Fibroblast of the aortic adventitia (primary cell): ENCODE measurements at places on chromosomes 6 and 20.

- DNase-seq = no peak
Measured at GRCh38 chr20:6623989-6624388, 143.5 kb upstream of the BMP2 start.

DNA sequence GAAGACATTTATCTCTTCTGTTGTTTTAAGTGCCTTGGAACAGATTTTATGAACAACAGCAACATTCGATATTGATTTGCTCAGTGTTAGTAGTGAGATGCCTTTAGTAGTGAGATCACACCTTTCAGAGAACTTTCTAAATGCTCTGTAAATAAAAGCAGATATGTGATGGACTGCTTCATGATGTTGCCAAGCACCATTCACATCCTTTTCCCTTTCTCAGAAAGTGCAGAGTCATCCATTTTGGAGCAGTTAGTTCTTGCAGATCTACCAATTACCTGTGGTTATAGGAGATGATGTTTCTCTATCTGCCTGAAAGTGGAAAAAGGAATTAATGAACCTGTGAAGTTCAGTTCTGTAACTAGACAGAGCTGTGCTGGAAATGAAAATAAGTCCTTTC, 27.0 kb downstream of the CBFA2T2 start:
- peak; percentile 32 for DNase-seq

DNA sequence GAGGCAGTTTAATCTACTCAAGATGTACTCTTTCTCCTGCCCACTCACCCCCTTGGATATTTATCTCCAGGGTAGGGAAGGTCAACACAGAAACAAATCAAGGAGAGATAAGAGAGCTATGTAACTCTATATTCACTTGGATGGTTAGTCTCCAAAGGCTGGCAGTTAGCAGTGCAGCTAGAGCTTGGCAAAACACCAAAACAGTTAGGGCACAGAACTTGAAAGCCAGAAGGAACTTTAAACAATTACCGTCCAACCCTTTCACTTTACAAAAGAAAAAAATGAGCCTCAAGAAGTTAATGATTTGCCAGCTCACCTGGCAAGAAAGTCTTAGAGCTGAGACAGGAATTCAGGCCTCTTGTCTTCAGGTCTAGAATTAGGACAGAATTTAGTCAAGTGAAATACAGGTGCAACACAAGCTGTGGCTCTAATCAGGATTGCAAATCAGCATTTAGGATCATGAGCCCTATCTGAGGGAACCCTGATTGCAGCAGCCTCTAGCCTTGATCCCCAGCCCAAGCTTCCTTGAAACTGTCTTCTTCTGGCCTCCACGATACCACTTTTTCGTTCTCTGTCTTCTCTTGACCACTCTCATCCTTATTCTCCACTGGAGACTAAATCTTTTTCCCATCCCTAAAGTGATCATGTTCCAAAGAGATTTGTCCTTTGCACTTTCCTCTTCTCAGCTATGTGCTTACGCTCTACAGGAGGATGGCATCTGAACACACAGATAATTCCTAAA, 14.9 kb downstream of the NEDD9 start:
- DNase-seq = peak; percentile 25

GRCh38 chr6:10695086-10695657, 400 bp downstream of the PAK1IP1 start:
- DNase-seq = no peak

GRCh38 chr20:4713401-4713800, 8.3 kb upstream of the PRND start:
- DNase-seq = no peak

GRCh38 chr6:2599817-2600216, 150.9 kb downstream of the MYLK4 start:
- no peak for DNase-seq

DNA sequence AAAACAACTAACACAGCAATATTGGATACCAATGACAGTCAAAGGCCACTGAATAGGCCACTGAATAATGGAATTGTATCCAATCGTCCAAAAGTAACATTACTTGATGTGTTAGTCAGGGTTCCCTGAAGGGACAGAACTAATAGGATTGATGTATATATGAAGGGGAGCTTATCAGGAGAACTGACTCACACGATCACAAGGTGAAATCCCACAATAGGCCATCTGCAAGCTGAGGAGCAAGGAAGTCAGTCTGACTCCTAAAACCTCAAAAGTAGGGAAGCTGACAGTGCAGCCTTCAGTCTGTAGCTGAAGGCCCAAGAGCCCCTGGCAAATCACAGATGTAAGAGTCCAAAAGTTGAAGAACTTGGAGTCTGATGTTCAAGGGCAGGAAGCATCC, 571.4 kb downstream of the PRKN start:
- DNase-seq = no peak

DNA sequence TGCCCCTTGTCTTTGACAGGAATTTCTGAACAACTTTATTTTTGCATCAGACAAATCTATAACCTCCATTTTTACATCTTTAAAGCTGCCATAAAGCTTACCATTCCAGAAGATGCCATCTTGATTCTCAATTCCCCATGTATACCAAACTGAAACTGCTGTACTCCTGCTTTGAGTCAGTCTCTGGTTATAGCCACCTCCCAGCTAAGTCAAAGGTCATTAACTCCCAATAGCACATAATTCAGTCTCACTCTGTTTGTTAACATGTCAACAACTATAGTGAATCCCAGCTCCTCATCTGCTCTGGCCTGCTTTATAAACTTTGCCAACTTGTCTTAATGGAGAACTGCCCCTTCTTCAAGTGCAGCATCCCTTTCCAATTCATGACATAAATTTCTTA, 343.6 kb downstream of the FRK start:
- no peak for DNase-seq

- peak; percentile 36 for DNase-seq
Measured at GRCh38 chr6:142537612-142538478, 236.0 kb downstream of the ADGRG6 start.

GRCh38 chr6:154473324-154473723, 37.2 kb downstream of the CNKSR3 start:
- DNase-seq = no peak

- DNase-seq = no peak
Measured at GRCh38 chr6:125957391-125957693, 772 bp downstream of the HINT3 start.

DNA sequence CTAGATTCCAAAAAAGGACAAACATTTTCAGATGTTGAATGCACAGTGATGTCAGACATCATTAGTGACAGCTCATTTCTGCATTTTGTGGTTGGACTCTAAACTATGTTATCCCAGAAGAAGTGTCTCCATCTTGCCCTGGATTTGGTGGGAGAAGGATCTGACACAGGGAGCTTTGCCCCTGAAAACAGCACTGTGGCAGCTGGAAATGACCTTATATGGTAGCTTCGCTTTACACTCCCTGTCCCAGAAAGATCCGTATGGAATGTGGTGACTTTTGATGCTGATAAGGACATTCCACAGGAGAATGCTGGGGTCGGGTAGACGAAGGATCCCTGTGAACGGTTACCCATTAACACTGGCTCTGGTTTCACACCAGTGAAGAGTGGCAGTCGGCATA, 87.2 kb upstream of the EDN1 start:
- peak; percentile 8 for DNase-seq

DNA sequence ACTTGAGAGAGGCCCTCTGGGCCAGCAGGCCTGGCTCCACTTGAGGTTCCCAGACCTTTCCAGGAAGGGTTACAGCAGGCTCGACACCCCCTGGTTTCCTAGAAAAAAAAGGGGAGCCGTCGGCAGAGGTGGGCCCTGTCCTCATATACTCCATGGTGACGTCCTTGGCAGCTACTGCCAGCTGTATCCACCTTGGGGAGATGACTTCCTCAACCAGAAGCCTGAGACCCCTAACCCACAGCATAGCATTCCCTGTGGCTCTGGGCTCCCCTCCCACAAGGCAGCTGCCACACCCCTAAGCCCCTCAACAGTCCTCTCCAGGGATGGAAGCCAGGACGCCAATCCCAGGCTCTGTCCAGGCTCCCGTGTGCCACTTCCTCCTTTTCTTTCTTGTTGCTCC, 294.8 kb downstream of the CDC5L start:
- DNase-seq = no peak

DNA sequence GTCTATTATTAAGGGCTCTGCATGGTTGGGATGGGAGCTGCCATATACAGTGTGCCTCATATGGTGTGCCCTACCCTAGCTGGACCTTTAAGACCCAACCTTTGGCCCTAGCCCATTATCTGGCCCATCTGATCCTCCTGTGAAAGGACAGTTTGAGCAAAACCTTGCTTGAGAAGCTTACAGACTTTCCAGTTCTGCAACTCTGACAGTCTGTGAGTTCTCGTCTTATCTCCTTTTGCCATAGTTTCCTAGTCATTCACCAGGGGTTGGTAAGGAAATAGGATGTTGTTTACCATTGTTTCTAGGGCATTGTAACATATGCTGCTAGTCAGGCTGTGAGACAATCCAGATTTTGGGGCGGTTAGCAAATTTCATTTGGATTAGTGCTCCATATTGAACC, 17.2 kb downstream of the CTNNBL1 start:
- DNase-seq = peak; percentile 48

DNA sequence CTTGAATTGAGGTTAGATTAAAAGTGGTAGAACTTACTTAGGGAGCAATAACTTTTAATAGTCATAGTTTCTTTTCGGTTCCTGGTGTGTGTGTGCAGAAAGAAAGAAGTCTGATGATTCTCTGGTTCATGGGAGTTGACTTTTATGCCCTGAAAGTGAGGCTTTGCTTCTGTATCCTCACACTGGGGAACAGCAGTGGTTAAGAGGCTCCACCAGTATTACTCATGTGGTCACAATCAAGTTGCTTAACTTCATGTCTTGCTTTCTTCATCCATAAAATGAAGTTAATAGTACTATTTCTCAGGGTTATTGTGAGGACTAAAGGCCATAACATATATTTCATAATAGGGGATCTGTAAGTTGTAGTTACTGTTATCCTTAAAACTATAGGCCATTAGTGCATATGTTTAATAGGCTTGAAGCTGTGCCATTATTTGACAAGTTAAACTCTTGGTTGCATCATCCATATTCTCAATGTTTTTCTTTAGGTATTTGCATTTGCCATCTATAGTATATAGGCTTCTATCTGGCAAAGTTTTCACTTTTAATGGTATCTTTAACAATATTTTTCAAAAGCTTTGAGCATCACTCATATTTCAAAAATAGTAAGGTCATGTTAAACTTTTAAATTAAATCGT, 262.4 kb downstream of the PLCB1 start:
- DNase-seq = peak; percentile 66

DNA sequence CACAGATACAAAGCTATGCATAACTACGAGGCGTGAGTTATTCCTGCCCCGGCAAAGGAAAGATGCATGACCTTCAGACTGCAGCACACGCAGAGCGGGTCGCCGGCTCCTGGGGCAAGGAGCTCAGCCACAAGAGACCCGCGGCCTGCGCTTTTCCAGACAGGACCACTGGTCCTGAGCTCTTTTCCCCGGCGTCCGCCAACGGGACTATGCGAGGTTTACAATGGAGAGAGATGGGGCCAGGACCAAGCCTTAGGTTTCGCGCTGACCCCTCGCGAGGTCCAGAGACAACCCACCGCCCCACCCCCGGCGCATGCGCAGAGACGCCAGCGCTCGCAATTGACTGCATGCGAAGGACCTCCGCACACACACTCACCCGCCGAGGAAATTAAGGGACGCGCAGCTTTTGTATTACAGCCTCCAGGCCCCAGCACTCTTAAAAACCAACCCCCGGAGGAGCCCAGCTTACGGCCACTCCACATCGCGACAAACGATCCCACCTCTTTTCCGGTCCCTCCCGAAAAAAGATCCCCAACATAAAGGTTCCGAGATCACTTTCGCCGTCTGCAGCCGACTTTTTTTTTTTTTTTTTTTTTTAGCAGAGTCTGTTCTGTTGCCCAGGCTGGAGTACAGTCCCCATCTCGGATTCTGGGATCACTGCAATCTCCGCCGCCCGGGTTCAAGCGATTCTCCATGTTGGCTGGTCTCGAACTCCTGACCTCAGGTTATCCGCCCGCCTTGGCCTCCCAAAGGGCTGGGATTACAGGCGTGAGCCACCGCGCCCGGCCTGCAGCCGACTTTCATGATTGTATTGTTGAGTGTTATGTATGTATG, at the start of gene COQ3:
Gene COQ3 (minus strand): TSS at position 498 of the 834 bp plus-strand sequence. CDS start 16 bp downstream, at position 482.
- peak; percentile 81 for DNase-seq

DNA sequence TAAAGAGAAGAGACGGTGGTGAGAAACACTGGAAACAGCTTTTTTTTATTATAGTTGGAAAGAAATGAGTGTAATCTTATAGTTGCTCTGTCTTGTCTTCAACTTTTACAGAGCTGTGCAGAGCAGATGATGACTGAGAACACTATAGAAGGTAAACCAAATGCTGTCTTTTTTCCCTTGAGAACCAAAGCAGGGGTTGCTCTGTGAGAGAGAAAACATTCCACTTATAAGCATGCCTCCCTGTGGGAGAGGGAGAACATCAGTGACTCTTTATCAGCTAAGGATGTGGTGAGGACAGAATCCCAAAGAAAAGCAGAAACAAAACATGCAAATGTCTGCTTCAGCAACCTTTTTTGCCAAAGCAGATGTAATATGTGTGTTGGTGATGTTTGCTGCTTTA, 179.3 kb upstream of the HDDC2 start:
- DNase-seq = peak; percentile 22

DNA sequence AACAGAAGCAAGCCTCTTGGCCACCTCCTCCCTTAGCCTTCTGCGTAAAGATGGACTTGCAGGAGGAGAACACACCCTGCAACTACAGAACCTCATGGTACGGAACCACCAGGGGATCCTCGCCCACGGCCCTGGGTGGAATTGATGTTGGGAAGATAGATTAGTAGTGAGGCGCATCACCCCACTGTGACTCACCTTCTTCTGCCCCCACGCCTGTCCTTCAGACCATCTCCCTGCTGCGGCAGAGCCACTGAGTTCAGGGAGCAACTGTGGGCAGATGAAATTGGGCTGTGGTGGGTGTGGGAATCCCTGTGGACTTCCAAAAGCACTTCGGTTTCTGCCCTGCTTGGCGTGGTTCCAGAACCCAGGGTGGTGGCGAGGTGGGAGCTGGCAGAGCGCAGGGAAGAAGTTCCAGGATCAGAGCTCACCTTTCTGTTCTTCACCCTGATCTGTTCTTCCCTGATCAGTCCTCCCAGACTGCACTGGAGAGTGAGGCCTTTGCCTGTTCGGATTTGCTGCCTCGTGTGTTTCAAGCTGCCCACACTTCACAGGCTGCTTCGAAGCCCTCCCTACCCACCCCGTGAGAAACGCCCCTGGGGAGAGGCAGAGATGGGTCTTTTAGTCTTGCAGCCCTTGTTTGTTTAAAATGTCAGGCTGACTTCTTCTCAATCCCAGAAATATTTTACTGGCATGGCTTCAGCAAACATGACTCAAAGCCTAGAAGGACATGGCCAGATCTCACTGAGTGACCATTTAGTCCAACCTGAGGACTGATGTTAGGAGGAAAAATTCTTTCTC, 92.8 kb upstream of the MLN start:
- DNase-seq = peak; percentile 35

DNA sequence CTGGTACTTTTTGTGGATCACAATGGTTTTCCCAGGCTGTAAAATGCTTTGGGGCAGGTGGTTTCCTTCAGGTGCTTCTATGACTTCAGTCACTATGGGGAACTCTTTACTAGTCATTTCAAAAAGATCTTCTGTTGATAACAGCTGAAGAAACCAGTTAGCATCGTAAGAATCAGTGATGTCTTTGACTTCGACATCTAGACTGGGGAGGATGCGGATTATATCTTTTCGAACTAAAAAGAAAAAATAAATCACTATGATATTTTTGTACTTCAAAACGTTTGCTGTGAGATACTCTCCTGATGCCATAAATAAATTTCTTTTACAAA, 87.2 kb downstream of the THEMIS start:
- no peak for DNase-seq

- DNase-seq = no peak
Measured at GRCh38 chr6:152298055-152298647, 339.0 kb downstream of the SYNE1 start.

- DNase-seq = peak; percentile 37
Measured at GRCh38 chr20:52972190-52972937, at the start of gene TSHZ2. TSHZ2 (plus strand) TSS chr20:52972358; CDS start chr20:52973294, 936 bp downstream.
